ENCODE measurements at places on chromosomes 16 and 17.

- H3K36me3 ChIP-seq: peaks cover 16% of the 10 kb centered on the region
- H3K4me3 ChIP-seq: no peak overlapping the region
- no peaks in the 10 kb centered on the region for H3K27me3 ChIP-seq
- H3K4me1 ChIP-seq: peaks cover 21% of the 10 kb centered on the region
These were observed 171.2 kb downstream of the AHSP start for GRCh38 chr16:31698901-31699300.

GRCh38 chr16:60642956-60643355 lies 1393.3 kb downstream of the CDH8 start:
- H3K27ac ChIP-seq: no peak overlapping the region
- no peaks in the 10 kb centered on the region for H3K36me3 ChIP-seq
- no peaks in the 10 kb centered on the region for H3K27me3 ChIP-seq

DNA sequence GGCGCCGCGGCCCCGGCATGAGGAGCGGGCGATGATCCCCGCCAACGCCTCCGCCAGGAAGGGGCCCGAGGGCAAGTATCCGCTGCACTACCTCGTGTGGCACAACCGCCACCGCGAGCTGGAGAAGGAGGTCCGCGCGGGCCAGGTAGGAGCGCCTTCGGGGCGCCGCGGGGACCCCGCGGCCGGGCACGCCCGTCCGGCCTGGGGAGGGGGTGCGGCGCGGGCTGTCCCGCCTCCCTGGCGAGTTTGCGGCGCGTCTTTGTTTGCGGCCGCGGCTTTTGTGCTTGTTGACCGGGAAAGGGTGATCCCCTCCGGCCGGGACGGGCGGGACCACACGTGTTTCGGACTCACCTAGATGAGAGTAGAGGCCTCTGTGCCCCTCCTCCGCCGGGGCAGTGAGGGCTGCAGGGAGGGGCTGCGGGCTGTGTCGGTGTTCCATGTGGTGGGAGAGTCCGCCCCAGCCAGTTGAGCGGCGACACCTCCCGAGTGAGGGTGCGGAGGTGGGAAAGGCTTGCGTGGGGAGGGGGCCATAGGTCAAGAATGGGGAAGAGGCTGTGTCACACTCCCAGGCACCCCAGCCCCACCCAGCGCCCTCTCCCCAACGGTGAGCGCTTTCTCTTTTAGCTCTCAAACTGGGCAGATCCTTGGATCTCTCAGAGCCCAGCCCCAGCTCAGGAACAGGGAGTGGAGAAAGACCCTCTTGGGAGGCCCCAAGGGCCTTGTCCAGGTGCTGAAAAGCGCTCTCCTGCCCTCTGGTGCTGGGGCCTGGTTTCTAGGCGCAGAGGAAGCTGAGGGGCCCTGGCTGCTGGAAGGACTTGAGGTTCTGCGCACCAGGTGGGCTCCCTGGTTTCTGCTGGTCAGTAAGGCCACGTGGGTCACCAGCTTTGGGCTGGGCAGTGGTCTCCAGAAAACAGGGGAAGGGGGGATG lies 923 bp downstream of the ANKRD13B start:
- H3K4me1 ChIP-seq: peaks cover 37% of the 10 kb centered on the region
- no peak for DNase-seq
- H3K4me3 ChIP-seq: peak overlapping the region; percentile 42

- no peak overlapping the region for H3K4me3 ChIP-seq
- H3K27ac ChIP-seq: no peak overlapping the region
- peaks cover 51% of the 10 kb centered on the region for H3K36me3 ChIP-seq
- no peak for DNase-seq
These were observed 10.8 kb upstream of the LGALS3BP start for GRCh38 chr17:78990349-78991016.

DNA sequence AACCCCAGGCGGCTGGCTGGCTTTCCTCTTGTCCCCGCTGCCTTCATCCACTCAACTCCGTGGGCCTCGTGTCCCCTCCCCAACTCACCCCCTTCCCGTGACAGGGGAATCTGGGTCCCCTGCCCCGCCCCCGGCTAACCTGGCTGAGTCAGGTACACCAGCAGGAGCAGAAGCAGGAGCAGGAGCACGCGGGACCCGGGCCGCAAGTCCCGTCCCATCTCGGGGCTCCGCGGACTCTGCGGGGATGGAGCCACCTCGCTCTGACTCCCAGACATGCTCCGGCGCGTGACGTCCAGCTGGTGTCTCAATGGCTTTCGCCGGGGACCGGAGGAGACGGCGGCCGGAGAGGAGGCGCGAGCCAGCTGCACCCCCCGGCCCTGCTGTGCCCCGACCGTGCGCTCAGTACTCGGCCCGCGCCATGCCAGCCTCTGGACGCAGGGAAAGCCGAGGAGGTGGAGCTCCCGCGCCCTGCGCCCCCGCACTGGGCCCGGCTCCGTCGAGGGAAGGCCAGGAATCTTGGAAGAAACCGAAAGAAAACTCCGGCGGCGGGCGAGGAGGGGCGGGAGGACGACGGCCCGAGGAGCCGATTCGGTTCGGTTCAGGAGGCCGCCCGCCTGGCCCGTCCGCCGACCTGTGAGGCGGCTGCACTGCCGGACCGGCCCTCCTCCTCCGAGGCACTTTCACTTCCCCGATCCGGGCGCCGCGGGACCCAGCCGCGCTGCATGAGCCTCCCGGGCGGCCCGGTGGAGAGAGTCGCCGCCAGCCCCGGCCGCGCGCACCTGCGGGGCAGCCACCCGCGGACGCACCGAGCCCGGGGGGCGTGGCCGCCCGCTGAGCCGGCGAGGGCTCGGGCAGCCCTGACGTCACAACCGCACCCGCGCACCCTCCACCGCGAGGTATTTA lies at the start of the genes CXCL16 and ZMYND15:
Gene CXCL16, minus strand, starts transcription at position 807 of the 903 bp plus-strand sequence. Its CDS starts 589 bp downstream, at position 218.
Gene ZMYND15, plus strand, starts transcription at position 712 of the 903 bp plus-strand sequence. CDS start 716 bp downstream, outside the sequence.
- H3K27ac ChIP-seq: no peak within 1 kb of the TSS
- H3K27me3 ChIP-seq: peaks cover 38% of the 10 kb centered on the region
- no peaks in the 10 kb centered on the region for H3K36me3 ChIP-seq
- peak within 1 kb of the TSS; percentile 44 for H3K4me3 ChIP-seq
- peak; percentile 29 for DNase-seq

DNA sequence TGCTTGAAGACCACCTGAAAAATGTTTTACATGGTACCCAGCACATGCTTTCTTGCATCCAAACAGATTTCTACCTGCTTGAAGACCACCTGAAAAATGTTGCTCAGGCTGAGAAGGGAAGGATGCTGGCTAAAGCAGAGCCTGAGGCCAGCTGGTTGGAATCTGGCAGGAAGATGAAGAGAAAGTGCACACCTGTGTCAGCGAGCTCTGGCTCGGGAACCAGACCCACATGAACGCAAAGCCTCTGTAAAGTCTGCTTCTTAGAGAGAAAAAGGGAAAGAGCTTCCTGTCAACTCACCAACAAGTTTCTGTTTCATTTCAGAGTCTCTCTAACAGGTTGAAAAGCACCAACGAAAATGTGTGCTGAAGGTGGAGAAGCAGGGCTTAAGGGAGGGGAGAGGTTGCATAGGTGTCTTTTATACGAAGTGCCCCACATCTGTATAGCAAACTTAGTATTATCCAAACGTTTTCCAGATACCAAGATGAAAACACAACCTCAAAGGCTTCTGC lies 226.0 kb downstream of the TOX3 start:
- no peaks in the 10 kb centered on the region for H3K36me3 ChIP-seq
- H3K27ac ChIP-seq: no peak overlapping the region
- no peak for DNase-seq
- no peak overlapping the region for H3K4me3 ChIP-seq
- no peaks in the 10 kb centered on the region for H3K4me1 ChIP-seq
- H3K27me3 ChIP-seq: no peaks in the 10 kb centered on the region

DNA sequence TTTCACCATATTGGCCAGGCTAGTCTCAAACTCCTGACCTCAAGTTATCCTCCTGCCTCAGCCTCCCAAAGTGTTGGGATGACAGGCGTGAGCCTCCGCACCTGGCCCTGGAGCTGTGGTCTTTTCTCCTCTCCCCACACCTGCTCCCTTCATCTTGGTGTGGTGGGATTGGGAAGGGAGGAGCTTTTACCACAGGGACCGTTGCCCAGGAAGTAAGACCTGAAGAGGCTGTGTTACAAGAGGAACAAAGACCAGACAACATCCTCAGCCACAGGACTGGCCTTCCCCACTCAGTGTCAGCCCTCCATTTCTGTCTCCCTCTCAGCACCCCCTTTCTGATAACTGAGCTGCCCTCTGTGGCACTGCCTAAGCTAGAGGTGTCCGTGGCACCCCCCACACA lies 9.4 kb upstream of the C17orf113 start:
- no peak overlapping the region for H3K4me3 ChIP-seq
- no peaks in the 10 kb centered on the region for H3K27me3 ChIP-seq

DNA sequence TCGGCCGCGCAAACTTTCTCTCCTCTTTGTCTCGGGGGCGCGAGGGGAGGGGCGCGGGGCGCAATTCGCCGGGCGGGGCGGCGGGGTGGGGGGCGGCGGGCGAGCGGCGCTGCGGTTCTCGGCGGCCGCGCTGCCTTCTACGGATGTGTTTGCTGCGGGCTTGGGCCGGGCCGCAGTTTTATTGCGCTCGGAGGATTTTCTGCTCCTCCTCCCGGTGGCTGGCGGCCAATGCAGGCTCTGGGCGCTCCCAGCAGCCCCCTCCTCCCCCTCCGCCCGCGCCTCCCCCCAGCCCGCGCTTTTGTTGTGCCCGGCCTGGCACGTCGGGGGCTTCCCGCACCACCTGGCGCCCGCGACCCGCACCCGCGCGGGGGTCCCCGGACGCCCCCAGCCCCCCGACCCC lies at the start of gene TIMP2:
Gene TIMP2, minus strand, starts transcription at position 154 of the 400 bp plus-strand sequence. CDS start 299 bp downstream, outside the sequence.
- H3K4me1 ChIP-seq: peaks cover 28% of the 10 kb centered on the region
- peak within 1 kb of the TSS; percentile 65 for H3K27ac ChIP-seq
- peaks cover 6% of the 10 kb centered on the region for H3K27me3 ChIP-seq
- DNase-seq: no peak

Measured in thymus (tissue), 14 donors.